ENCODE measurements at places on chromosomes 13 and 19.

DNA sequence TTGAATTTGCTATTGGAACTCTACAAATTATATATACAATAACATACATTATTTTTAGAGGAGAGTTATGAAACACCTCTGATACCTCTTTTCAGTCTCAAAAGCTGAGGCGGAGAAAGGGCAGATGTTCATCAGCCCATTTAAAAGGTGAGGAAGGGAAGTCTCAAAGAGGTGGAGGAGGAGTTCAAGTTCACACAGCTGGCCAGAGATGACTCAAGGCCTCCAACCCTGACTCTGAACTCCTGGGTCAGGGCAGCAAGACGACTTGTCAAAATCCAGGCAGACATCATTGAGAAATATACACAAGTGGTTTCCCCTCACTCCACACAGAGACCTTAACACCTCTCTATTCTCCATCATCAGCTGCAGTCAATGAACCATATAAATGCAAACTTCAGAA, 2.1 kb downstream of the SIAH3 start:
- no peak for DNase-seq

- no peak for DNase-seq
These were observed 52.1 kb downstream of the DPY19L3 start for GRCh38 chr19:32457571-32458158.

GRCh38 chr19:36008336-36008978, at the start of gene SYNE4:
Gene SYNE4 (minus strand): TSS chr19:36008813. CDS start chr19:36008681, 132 bp downstream.
- DNase-seq, result no peak

GRCh38 chr19:33075519-33075918, 5.5 kb upstream of the GPATCH1 start:
- no peak for DNase-seq

GRCh38 chr19:18506101-18506930, 15.6 kb downstream of the ELL start:
- no peak for DNase-seq

- no peak for DNase-seq
These were observed 2.5 kb upstream of the HNRNPUL1 start for GRCh38 chr19:41261474-41262190.

DNA sequence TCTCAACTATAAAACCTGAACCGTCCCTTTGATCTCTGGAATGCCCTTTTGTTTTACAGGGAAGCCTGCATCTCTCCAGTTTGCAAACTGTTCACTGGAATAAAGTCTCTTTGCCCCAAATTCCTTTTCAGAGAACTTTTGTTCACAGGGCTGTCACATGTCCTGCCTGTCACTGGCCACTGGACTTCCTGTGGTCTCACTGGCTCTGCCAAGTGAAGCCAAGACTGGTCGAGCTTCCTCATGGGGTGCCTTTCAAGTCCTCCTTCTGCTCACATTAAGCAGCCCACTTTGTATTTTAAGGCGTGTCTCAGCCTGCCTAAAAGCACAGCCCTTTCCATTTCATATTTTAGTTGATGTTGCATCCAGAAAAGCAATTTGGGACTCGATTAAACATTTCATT, 215.7 kb downstream of the KATNAL1 start:
- DNase-seq, result no peak

DNA sequence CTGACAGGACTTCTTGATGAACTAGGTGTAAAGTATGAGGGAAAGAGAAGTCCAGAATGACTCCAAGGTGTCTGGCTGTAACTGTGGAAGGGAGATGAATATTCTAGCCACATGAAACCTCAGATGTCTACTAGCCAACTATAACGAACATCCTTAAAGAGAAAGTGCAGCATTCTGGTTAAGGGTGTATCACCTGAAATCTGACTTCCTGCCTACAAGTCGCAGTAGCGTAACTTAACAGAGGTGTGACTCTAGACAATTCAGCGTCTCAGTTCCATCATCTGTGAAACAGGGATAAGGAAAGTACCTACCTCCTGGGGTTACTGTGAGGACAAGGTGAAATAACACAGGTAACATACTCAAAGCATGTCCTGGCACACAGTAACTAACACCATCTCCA, 145.7 kb upstream of the FBXL3 start:
- no peak for DNase-seq

GRCh38 chr13:70829748-70830147, 721.5 kb upstream of the KLHL1 start:
- DNase-seq, result no peak

GRCh38 chr19:28446511-28446910, 766.4 kb downstream of the UQCRFS1 start:
- DNase-seq, result no peak

DNA sequence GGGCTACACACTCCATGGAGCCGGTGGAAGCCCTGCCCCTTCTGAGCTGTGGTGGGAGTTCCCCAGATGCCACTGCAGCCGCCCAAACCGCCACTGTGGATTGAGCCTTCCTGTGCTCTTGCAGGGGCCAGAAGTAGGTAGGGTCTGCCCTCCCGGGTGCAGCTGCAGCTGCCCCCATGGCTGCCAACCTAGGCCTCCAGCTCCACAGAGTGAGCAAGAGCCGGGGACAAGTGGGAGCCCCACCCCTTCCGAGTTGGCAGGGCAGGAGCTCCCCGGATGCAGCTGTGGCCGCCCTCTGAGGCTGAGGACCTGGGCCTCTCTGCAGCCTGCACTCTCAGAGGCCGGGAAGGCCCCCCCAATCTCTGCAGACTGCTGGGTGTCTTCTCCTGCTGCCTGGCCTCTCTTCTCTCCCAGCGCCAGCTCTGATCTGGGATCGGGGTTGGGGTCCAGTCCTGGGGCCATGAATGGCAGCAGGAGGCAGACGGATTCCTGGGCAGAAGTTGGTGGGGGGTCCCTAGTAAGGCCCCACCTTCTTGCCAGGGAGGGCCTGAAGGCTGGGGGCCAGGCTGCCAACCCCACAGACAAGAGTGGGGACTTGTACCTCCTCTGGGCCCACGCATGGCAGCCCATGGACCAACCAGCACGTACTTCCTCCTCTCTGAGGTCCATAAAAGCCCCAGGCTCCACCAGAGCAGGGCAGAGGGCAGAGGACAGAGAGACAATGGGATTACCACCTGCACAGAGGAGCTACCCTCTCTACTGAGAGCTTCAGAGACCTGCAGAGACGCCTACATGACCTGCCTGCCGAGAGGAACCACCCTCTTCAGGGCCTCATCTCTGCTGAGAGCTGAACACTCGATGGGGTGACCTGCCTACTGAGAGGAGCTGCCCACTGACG, 28.9 kb downstream of the AP2S1 start:
- DNase-seq, result no peak

- DNase-seq, result no peak
These were observed 422 bp upstream of the MTUS2 start for GRCh38 chr13:28819735-28820098.

GRCh38 chr19:20171285-20171684, 4.3 kb downstream of the ZNF486 start:
- DNase-seq, result no peak

GRCh38 chr13:45269204-45269603, 68.4 kb upstream of the KCTD4 start:
- DNase-seq, result peak; percentile 7

GRCh38 chr13:46124531-46124966, 19.7 kb upstream of the CPB2 start:
- DNase-seq, result no peak

DNA sequence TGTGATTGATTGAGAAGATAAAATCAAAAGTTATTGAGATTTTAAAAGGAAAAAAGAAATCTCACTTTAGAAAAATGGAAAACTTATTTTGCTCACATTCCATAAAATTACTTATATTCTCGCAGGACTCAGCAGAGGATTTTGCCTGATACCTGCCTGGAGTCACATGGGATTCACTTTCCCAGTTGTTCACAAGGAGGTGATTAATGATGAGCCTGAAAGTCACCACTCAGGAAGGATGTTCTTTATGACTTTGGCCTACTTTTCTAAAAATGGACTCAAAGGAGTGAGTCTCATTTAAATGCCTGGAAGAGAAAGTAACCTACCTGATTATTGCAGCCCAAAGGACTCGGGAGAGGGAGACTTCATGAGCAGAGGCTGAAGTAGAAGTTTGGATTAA, 34.5 kb upstream of the FAM216B start:
- peak; percentile 45 for DNase-seq

DNA sequence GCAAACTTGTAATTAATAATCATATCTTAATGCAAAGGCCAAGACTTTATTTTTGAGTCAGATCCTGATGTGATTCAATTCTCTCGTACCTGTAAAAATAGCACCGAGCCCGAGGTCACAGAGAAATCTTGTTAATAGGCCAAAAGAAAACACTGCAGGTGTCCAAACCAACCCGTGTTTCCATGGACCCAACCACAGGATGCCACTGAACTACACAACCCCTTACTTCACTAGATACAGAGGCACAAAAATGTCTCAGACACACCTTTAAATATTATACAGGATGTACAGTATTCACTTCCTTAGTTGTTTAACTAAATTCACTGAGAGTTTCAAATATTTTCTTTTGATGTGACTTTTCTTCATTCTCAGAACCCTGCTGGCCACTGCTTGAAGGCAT, 530.9 kb downstream of the MYO16 start:
- DNase-seq, result no peak
